ENCODE measurements at places on chromosomes 7 and 10.

DNA sequence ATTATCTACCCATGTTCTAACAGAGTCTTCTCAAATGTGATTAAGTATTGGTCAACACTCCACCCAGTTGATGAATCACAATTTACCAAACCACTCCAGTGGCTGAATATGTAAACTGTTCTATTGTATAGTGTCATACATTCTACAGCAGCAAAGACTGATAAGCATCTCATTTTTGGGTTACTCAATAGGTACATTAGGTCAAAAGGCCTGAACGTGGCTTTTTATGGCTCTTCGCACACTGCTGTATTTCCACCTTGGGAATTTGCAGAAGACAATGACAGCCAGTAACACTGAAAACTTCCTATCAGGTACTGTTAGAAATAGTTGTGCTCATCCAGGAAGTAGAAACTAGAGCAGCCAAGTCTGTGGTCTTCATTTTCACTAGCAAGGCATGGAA, 166.9 kb downstream of the GLI3 start:
- no peak for DNase-seq

- DNase-seq, result no peak
Measured at GRCh38 chr10:88582411-88582805, 710 bp downstream of the RNLS start.

DNA sequence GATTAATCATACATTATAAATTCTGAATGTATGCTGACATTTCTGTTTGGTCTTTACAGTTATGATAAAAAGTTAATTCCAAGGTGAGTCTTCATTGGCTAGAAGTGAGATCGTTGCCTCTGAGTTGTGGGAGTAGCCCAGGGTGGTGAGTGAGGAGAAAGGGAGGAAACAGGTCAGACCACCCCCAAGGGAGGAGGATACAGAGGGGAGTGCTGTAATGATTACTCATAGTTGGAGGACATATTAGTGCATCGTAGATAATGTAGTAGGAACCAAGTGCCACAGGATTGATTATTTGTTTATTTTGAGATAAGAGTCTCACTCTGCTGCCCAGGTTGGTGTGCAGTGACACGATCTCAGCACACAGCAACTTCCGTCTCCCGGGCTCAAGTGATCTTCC, 672.2 kb downstream of the INHBA start:
- DNase-seq, result no peak

GRCh38 chr10:58642916-58643428, 130.3 kb downstream of the BICC1 start:
- DNase-seq, result no peak

DNA sequence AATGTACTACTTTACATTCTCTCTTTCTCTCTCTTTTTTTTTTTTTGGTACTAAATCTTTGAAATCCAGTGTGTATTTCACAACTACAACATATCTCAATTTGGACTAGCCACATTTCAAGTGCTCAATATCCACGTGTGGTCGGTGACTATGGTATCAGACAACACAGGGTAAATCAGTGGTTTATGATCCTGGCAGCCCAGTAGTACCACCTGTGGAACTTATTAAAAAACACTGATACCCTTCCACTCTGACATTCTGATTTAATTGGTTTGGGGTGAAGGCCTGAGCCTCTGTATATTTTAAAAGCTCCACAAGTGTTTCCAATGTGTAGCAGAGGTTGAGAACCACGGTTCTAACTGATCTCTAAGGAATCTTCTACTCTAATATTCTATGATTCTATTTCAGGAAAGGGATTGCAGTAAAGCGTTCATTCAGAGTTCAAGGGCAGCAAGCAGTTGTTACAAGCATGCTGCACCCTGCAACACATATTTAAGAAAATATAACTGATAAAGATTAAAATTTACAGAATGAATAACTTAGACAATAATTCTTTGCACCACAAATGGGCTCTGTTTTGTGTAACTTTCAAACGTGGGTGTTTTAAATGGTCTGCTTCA, 5.1 kb downstream of the CREB5 start:
- no peak for DNase-seq

DNA sequence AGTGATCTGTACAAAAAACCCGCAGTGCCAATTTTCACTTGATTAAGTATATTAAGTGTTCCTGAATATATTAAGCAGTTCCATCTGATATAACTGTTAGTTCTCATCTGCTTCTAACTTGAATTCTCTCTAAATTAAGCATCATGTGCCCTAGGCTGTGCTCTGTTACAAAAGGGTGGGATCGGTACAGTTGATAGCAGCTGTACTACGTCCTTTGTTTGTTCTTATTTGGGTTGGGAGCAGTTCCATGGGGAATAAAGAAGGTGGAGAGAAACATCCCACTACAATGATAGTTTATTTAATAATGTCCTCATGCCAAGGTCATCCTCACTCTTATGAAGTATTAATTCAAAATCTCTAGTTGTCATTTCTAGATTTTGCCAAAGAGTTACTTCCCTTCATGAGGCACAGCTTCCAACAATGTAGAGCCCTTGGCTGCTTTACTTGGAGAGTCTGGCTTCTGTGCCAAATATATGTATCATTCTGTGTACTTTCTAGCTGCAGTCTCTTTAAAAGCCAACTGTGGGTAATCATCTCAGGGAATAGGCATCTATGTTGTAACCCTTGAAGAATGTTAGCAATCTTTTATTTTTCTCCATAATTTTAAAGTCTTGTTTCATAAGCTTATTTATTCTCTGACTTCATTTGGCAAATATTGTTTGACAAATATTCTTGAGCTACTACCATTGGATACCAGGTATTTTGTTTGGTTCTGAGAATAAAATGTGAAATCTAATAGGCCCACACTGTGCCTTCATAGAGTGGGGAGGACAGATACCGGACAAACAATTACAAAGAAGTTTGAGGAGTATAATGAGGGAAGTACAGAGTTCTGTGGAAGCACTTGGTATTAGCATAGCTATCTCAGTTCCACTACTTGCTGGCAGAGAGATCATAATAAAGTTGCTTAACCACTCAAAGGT, 22.4 kb upstream of the AHR start:
- DNase-seq, result no peak

DNA sequence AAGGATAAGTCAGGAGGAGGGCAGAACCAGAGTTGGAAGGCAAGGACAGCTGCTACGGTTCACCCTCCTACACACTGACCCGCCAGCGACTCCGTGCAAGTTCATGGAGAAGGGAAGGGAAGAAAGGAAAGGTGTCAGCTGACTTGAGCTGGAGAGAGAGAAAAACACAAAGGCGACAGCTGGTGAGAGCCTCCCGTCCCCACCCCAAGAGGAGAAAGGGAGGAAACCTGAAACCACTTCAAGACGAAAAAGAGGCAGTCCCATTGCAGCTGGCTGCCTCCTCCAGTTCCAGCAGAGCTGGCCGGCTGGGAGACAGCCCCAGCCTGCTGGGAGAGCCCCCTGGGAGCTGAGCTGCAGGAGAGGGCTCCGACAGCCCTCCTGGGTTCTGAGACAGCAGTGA, 75.2 kb downstream of the PARD3 start:
- no peak for DNase-seq

DNA sequence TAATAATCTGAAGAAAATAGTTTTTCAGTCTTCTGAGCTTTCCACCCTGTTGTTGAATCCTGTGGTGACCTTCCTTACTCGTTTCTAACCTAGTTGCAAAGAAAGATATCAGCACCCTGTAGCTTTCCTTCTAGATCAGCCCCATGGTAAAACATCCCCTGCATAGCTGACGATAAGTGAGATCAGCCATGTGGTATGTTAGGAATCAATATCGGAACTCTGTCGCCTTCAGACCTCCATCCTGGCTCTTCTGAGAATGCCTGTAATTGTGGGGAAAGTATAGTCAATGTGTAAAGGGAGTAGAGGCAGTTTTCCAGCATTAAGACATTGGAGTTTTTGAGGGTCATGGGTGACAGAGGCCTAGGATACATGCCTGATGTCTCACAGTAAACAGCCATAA, 151.8 kb downstream of the LRRC4 start:
- no peak for DNase-seq

- DNase-seq, result no peak
Measured at GRCh38 chr7:67809586-67809985, 813.0 kb downstream of the TYW1 start.

GRCh38 chr7:115763347-115763746, 267.2 kb downstream of the TFEC start:
- no peak for DNase-seq

- no peak for DNase-seq
Measured at GRCh38 chr10:68340358-68341080, 7.8 kb upstream of the PBLD start.

- no peak for DNase-seq
Measured at GRCh38 chr10:13382703-13383398, 34.8 kb upstream of the SEPHS1 start.

DNA sequence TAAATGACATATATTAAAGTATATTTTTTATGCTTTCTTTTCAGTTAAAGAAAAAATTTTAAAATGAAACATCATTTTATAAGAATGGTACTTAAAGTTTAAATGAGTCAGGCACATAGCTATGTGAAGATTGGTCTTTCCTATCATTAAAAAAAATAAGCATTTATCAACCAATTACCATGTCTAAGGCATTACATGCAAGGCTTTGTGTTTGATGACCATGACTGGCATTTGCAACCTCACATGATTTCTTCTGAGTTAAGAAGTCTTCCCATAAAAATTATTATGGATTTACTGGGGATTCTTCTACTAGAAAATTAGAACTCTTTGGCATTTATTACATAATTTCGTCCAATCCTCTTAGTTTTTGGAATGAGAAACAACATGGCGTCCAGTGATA, 776.1 kb downstream of the MAGI2 start:
- no peak for DNase-seq

DNA sequence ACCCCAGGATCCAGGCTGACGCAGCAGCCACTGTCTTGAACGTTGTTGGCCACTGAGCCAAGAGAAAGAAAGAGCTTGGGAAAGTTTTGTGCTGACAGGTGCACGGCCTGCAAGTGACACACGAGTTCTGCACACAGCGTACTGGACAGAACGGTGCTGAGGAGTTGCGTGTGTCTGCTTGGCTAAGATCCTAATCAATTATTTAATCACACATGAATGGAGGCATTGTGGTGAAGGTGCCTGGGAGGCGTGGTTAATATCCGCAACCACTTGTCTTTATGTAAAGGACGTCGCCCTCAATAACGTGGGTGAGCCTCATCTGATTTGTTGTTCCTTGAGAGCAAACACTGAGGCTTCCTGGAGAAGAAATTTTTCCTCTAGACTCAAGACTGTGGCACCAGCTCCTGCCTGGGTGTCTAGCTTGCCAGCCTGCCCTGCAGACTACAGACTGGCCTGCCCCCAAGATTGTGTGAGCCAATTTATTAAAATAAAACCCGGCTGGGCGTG, 16.6 kb upstream of the GNA12 start:
- no peak for DNase-seq

DNA sequence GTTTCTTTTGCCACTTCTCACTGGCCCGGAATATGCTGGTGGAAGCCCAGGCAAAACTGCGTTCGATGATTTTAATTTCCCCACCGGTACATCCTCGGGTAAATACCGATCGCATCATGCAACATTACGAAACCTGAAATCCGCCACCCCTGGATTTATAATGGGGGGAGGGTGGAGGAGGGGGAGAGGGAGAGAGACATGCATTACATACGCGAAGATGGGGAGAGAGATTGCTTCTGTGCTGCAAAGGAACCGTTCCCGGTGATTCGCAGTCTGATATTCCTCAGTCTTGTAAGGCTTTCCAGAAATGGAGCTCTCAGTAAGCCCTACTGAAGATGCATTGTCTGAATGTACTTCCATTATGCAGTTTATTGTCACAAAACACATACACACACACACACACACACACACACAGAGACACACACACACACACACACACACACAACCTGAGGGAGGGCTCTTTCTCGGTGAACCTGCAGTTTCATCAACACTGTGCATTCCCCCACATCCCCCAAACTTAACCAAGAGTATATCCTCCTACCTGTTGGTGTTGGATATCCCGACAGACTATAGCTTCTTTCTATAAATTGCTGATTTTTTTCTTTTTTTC, 741 bp downstream of the GPR85 start:
- DNase-seq, result no peak

DNA sequence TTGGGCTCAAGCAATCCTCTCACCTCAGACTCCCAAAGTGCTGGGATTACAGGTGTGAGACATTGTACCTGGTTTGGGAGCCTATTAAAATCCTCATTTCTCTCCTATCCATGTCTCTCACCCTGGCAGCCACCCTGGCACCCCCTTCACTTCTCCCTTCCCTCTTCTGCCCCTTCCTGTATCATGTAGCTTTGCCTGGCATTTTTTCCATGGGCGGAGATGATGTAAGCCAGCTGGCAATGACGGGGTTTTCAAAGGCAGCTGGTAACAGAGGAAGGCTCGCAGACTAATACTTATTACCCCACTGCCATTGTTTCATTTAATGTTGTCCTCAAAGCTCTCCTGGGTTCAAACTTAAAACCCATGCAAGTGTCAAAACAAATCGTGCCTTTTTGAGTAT, 61.9 kb downstream of the RGS10 start:
- no peak for DNase-seq

- DNase-seq, result no peak
Measured at GRCh38 chr10:133378251-133379096, 588 bp upstream of the PAOX start.

DNA sequence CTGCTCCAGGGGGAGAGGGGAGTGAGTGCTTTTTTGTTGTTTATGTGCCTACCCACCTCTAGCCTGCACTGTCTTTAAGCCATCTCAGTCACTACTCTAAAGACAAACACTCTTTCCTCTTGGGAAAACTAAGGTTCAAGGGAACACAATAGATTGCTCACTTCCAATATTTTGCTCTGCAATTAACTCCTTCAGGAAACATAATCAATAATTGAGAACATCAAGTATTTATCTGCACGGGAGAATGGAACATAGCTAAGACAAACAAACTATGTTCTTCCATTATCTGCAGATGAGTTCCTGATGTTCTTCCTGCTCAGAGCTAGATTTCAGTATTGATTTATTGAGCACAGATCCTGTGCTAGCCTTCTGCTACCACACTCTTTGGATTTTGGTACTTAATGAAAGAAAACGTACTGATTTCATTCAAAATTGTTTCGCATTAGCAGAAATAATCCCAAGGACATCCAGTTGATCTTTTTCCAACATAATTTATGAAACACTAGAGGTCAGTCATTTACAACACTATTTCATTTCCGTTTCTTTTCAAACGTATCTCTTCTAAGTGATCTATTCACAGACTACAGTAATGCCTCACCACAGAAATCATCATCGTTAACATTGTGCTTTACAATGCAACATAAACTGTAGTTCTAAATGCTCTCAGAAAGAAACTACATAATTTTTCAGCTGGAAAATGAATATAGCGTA, 8.3 kb downstream of the NEBL start:
- DNase-seq, result no peak

DNA sequence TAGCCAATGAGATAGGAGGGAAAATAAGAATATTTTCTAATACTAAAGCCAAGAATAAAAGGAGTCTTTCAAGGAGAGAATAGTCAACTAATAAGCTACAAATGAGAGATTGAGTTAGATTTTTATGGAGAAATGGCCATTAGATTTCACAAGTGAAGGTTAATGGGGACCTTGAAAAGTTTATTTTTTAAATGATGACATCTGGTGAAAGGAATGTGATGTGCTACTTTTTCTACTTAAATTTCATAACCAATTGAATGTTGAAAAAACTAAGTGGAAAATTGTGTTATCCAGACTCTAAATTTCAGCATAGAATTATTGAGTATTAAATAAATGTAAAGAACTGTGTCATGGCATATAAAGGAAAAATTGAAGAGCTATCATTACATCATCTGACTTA, 125.7 kb downstream of the TSPAN12 start:
- DNase-seq, result no peak

- no peak for DNase-seq
Measured at GRCh38 chr7:158357106-158357897, 230.3 kb downstream of the PTPRN2 start.

Measured in activated CD8-positive, alpha-beta memory T cell treated with anti-CD3 and anti-CD28 coated beads for 1 hour (primary cell).